AG09309 (cell line): ENCODE measurements at places on chromosomes 1 and 21.

DNA sequence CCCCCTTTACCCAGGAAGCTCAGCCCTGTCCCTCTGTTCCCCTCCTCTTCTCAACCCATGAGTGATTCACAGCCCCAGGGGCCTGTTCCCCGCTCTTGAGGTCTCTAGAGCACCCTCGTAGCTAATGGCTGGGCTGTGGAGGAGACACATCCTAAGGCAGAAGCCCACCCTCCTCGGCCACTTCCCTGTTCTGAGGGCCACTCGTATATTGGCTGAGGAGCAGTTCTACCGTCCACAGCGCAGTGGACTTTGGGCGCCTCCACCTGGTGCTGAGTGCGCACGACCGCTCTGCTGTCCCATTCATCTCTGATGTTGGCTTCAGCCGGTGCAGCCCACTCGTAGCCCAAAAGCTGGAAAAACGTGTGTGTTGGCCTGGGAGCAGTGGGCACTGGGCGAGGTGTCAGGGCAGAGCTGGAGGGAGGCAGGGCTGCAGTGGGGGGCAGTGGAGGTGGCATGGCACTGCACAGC, 24.5 kb upstream of the PKP1 start:
- no peak for DNase-seq

DNA sequence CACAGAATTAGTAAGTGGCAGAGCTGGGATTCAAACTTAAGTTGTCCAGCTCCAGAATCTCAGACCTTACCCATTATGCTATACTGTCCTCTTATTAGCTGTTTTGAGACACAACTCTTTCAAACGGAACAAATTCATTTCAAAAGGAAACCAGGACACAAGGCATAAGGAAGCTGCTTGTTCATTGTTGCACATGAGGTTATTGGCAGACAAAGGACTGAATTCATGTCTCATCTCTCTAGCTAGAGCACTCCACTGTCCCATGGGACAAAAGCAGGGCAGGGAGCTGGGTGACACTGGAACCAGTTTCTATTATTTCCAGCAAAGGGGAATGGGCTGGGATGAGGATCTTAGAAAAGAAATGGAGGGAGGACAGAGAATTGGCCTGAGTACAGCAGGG, 26.4 kb downstream of the CHI3L2 start:
- DNase-seq = no peak

- DNase-seq = no peak
Observed at GRCh38 chr1:48003741-48004531, 6.8 kb upstream of the TRABD2B start.

- no peak for DNase-seq
Observed at GRCh38 chr1:75273110-75273509, 138.9 kb downstream of the LHX8 start.

DNA sequence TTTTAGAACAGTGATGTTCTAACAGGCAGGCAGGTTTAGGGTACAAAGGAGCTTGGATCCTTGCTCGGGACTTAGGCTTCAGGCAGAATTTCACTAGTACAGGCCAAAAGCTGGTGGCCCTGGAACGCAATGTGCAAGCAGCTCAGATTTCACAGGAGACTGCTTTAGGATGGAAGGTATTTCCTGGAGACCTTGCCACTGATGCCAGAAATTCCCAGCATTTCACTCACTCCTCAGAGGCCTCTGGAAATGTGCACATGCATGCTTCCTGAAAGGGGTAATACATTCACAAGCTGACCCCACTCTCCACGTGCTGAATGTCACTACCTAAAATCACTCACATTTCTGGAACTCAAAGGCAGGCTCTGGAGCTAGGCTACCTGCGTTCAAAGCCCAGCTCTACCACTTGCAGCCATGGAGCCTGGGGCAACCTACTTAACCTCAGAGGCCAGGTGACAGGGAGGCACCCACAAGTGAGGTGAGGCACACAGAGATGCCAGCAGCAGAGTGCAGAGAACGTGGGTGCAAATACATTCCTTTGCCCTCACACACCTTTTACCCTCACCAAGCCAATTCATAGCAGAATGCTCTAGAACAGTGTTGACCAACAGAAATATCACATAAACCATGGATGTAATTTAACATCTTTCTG, 56.5 kb downstream of the CDC7 start:
- no peak for DNase-seq

DNA sequence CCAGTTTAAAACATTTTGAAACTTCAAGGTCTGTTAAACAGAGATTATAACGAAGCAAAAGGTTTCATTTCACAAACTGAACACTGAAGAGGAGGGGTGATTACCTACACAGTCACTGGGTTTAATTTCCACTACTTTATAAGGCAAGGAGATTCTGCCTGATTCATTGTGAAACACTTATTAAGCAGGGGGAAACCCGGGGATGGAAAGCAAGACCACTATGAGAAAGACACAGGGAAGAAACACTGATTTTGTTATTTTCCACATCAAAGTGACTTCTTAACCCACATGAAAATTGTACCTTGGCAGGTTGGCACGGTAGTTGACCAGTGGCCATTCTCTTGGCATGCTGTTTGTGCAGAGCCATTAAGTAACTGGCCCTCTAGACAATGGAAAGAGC, 8.1 kb upstream of the F5 start:
- DNase-seq = no peak

- no peak for DNase-seq
Observed at GRCh38 chr1:11233208-11233607, 29.1 kb downstream of the MTOR start.

GRCh38 chr21:15243406-15243805, 178.6 kb upstream of the NRIP1 start:
- DNase-seq = no peak

DNA sequence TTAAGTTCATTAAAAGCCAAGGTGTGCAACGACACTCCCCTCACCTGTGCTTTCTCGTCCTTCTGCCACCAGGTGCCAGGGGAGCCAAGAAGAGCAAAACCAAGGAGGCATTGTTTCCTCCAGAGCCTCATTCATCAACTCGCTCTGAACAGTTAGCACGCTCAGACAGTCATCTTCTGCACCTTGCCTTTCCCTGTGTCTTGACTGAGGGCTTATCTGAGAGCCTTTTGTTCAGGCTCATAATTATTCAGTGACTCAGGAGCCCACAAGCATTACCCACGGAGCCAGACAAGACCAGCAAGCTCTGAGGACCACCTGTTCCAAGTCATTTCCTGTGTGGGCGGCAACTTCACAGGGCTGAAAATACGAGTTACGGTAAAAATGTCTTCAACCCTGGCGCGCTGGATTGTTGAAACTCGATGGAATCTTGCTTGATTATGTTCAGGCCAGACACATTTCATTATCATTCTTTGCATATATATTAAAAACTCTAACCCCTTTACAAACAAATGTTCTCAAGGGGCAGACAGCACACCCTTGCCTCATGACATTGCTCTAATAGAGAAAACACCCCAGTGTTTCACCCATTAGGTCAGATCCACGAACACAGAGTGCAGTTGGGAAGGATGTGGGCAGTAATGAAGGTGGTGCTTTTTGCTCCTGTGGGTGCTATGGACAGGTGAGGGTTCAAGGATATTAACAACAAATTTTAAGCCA, 89.7 kb upstream of the RUNX1 start:
- DNase-seq = no peak

DNA sequence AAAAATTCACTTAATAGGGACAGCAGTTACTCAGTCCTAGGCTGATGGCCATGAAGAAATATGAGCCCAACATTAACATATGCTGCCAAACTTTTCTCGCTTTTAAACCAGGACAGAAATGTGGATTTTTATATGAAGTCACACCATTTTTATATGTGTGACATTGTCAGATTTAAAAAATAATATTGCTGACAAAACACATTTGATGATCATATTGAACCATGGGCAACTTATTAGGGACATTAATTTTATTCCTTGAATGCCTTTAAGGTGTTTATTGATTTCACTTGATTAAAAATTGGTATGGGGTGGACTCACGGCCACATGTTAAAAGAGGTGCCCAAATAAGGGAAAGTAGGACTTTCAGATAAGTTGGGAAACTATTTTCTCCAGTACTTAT, 58.6 kb downstream of the RPRD2 start:
- no peak for DNase-seq

GRCh38 chr1:3685222-3685621, 32.9 kb downstream of the TP73 start:
- DNase-seq = no peak

DNA sequence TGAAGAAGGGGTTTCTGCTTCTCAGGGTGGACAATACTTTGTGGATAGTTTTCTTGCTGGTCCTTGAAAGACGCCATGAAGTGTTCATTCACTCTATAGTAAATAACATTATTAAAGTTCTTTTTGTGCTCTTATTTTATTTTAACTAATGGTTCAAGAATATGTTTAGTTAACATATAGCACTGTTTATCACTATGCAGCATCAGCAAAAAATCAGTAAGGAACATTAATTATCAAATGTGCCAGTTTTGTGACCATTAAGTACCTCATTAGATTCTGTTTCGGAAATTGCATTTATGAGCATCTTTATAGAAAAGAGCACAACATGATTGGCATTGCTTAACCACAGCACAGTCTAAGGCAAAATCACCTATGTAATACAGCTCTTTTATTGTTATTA, 385.6 kb downstream of the LMO4 start:
- no peak for DNase-seq

GRCh38 chr1:12565966-12566352, 52.1 kb downstream of the DHRS3 start:
- no peak for DNase-seq

- no peak for DNase-seq
Observed at GRCh38 chr1:215474940-215475339, 92.2 kb upstream of the KCTD3 start.

DNA sequence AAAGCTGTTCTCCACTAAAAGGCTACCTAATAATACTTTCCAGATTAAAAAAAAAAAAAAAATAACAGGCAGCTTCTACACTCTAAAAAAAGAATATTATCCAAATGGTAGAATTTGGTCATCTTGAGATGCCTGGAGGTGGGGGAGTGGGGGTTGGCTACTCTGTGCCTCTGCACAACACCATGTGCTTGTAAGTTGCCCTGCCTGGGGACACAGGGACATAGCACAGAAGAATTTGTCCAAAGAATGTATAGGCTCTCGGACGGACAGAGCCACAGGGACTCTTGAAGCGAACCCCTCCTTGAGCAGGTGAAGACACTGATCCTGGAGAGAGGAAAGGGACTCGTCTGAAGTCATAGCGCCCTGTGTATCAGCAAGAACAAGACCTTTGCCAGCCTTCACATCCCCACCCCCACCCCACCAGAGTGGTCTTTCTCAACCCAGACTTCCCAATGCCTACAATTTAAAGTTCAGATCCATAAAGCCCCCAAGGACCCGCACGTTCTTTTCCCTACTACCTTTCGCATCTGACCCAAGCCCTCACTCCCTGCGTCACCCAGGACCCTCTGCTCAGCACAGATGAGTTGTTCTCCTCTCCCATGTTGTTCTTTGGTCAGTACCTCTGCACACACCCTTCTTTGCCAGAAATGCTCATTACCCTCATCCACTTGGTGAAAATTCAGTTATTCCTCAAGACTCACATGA, 72.6 kb downstream of the LGR6 start:
- no peak for DNase-seq

- peak; percentile 70 for DNase-seq
Observed at GRCh38 chr1:23727362-23727811, 15.9 kb upstream of the ELOA start.

DNA sequence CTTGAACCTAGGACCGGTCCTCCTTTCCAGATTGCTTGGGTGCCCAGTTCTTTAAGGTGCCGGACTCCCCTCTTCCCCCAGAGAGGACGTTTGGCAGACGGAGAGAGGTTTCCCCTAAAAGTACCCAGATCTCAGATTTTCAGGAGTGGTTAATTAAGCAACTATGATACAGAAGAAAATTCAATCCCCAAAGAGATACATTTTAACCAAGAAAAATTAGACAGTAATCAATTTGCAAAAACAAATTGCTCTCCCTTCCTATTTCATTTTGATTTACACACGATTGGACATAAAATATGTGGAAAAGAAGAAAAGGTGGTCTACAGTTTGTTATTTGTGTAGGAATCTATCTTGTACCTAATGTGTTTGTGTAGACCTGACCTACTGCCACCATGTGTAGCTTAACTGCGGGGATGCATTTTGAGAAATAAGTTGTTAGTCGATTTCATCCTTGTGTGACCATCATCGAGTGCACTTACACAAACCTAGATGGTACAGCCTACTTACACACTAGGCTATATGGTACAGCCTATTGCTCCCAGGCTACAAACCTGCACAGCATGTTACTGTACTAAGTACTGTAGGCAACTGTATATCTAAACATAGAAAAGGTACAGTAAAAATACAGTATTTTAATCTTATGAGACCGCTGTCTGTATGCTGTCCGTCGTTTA, 755 bp downstream of the RPAP2 start:
- DNase-seq = no peak

- no peak for DNase-seq
Observed at GRCh38 chr1:193762236-193762635, 575.8 kb upstream of the B3GALT2 start.

GRCh38 chr1:38815903-38816627, 43.5 kb downstream of the RRAGC start:
- DNase-seq = no peak
